CD4-positive, alpha-beta T cell treated with Interleukin-15 for 4 hours (primary cell): ENCODE measurements at places on chromosomes 2 and 18.

GRCh38 chr2:24024018-24024417 lies 14.1 kb downstream of the MFSD2B start:
- DNase-seq, result no peak

- DNase-seq, result no peak
These were observed 53.0 kb downstream of the POLR1A start for GRCh38 chr2:86052676-86053075.

GRCh38 chr2:19078709-19079108 lies 279.7 kb downstream of the OSR1 start:
- DNase-seq, result no peak

GRCh38 chr2:24365051-24365450 lies 4.7 kb upstream of the ITSN2 start:
- DNase-seq, result no peak

- no peak for DNase-seq
These were observed 102.5 kb upstream of the LTBP1 start for GRCh38 chr2:32844253-32844652.

GRCh38 chr2:233007739-233008138 lies 5.3 kb downstream of the NGEF start:
- DNase-seq, result no peak

GRCh38 chr2:77664491-77664890 lies 142.3 kb upstream of the LRRTM4 start:
- DNase-seq, result no peak

GRCh38 chr2:118319271-118319684 lies 231.0 kb downstream of the INSIG2 start:
- no peak for DNase-seq

GRCh38 chr2:118854507-118855345 lies 7.3 kb upstream of the EN1 start:
- no peak for DNase-seq

- DNase-seq, result no peak
These were observed 112.2 kb downstream of the VAPA start for GRCh38 chr18:10025711-10026670.

DNA sequence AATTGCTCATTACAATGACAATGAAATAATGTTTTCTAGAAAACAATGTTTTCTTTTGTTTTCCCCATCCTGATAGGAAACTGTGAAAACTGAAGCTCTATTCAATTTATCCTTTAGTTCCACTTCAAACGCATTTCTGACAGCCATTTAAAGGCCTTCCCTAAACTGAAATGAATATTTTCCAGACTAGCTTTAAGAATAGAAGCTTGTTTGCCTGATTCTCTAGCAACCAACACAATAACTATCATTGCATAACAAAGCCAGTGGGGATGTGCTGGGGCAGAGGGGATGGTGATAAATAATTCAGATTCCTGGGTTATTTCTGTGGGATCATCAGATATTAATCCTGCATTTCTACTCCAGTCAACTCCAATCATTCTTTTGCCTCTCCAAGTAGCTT lies 427.1 kb downstream of the RND3 start:
- no peak for DNase-seq

- peak; percentile 3 for DNase-seq
These were observed 12.4 kb upstream of the TAF1B start for GRCh38 chr2:9830685-9831410.

GRCh38 chr2:74417197-74417596 lies 4.2 kb downstream of the C2orf81 start:
- DNase-seq, result no peak

DNA sequence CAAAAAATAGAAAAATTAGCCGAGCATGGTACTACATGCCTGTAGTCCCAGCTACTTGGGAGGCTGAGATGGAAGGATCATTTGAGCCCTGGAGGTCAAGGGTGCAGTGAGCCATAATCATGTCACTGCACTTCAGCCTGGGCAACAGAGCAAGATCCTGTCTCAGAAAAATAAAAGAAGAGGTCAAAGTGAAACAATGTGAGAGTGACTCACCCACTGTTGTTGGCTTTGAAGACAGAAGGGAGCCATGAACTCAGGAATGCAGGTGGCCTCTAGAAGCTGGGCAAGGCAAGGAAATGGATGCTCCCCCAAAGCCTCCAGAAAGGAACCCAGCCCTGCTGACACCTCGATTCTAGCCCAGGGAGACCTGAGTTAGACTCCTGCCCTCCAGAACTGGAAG lies 3.7 kb upstream of the TMEM214 start:
- no peak for DNase-seq

DNA sequence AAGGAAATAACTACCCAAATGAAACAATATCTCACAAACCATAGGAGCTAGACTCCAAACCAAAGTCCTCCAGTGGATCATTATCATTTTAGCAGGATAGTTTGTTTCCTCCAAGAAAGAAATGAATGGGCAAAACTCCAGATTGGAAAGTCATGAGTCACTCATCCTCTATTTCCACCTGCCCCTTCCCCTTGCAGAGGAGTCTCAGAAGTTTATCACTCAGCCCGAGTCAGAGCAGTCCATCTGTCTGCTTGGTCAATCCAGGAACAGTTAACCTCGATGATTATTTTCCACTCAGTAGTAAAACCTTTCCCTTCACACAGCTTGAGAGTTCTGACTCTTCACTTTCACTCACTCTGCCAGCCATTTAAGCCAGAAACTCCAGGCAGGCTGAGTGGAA lies 462.2 kb downstream of the BCL11A start:
- no peak for DNase-seq

GRCh38 chr18:78994977-78995582 lies 15.5 kb downstream of the SALL3 start:
- DNase-seq, result no peak

DNA sequence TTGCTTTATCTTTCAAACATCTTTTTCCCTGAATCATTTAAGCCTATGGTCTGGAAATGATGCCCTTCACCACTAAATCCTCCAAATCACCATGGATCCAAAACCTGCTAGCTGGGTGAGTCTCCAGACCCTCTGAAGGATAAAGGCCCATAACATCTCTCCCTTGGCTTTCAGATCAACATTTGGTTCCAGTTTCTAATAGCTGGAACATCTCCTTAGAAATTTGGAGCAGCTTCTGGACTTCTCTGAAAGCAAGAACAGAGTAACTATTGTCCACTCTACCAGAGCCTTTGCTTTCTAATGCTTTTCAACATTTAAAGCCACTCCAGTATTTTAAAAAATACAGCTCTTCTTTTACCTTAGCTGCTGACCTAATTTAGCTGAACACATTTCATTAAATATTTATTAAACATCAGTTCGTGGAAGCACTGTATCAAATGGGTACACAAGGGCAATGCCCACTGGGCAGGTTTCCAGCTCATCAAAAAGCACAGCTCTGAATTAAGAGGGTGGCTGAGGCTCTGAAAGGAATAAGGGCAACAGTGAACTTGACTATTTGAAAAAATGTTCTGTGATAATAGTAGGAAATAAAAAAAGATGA lies 75.3 kb downstream of the GALNT3 start:
- no peak for DNase-seq
